ENCODE measurements at places on chromosomes 7 and 10.

DNA sequence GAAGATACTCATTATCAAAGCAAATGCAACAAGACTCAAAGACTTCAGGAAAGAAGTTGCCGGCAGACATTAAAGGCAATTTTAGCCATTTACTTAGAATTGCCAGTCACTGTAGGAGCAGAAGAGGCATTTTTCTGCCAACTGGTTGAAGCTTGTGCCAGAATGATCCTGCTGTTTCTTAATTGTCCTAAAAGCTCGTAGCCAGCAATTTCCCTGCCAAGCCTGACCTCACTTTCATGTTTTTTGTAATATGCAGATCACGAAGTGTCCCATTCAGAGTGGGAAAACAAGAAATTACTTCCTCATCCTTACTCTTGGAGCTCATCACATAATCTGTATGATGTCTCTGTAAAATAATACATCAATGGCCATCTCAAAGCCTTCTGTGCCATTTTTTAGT lies 130.9 kb upstream of the ANKRD1 start:
- DNase-seq: peak; percentile 15

- no peak for DNase-seq
Observed at GRCh38 chr10:49200854-49201253, 12.7 kb upstream of the TMEM273 start.

- no peak for DNase-seq
Observed at GRCh38 chr7:32070051-32070405, 179 bp downstream of the PDE1C start.

DNA sequence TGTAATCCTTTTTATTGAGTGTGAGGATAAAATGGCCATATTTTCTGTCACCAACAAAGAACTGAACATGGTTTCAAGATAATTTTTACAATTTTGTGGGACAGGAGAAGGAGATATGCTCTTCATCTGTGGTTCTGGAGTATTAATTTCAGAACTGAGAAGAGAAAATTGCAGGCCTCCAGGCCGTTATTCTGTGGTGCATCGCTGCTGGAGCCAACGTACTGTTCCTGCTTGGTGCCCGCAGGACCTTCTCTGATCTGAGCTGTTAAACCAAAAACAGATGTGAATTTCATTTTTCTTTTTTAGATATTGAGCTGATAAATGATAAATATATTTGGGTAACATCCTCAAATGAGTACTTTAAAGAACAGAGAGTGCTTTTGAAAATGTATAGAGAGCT lies 63.9 kb downstream of the IKZF1 start:
- DNase-seq: no peak

- DNase-seq: no peak
Observed at GRCh38 chr7:82859106-82859850, 303.4 kb downstream of the PCLO start.

- no peak for DNase-seq
Observed at GRCh38 chr7:36208997-36209813, 56.2 kb downstream of the EEPD1 start.

GRCh38 chr7:142134909-142135308 lies 23.4 kb downstream of the MGAM2 start:
- DNase-seq: no peak

GRCh38 chr7:79593866-79594301 lies 140.4 kb upstream of the MAGI2 start:
- no peak for DNase-seq

DNA sequence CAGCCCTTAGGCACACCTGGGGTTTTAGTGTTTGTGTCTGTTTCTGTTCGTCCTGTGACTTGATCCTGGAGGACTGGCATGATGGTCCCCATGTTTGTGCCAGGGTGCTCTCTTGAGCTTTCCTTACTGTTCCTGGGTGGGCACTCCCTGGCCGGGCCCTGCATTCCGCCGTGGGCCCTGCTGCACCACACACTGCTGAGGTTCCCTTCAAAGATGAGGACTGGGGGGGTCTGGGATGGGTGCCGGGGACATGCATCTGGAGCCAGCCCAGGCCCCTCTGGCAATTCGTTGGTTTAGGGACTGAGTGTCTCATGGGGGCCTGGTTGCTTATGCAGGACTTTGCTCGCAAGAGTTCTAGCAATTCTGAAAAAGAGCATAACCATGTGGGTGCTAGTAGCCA lies 4.7 kb downstream of the AGAP3 start:
- no peak for DNase-seq

GRCh38 chr10:94074462-94074861 lies 80.7 kb downstream of the PLCE1 start:
- no peak for DNase-seq

DNA sequence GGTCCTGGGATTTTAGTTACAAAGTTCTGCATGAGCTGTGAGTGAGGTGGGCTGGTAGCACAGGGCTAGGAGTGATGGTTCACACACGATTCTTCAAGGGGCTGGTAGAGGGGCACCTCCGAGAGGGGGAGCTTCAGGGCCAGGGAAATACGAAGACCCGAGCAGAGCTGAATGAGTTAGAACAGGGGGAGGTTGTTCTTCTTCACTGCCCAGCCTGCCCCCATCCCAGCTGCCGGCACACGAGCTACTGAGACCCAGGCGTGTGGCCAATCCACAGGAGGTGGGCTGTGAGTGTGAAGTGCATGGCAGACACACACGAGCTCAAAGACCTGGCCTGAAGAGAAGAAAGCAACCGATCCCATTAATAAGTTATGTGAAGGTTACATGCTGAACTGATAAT lies 256.2 kb upstream of the ZNF32 start:
- no peak for DNase-seq

GRCh38 chr7:115229401-115230105 lies 307.7 kb downstream of the MDFIC start:
- no peak for DNase-seq

DNA sequence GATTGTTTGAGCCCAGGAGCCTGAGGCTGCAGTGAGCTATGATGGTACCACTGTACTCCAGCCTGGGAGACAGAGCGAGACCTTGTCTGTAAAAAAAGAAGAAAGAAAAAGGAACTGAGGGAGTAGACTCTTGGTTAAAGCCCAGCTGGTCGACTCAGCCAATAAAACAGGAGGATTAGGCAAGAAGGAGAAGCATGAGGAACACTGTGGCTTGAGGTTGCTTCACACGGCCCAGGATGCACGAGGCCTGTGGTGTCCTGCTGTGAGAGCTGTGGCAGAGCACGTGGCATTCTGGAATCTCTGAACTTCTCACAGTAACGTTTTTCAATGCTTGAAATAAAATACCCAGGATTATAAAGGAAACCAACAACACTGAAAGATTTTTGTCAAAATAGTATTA lies 93.3 kb downstream of the CUL2 start:
- no peak for DNase-seq

DNA sequence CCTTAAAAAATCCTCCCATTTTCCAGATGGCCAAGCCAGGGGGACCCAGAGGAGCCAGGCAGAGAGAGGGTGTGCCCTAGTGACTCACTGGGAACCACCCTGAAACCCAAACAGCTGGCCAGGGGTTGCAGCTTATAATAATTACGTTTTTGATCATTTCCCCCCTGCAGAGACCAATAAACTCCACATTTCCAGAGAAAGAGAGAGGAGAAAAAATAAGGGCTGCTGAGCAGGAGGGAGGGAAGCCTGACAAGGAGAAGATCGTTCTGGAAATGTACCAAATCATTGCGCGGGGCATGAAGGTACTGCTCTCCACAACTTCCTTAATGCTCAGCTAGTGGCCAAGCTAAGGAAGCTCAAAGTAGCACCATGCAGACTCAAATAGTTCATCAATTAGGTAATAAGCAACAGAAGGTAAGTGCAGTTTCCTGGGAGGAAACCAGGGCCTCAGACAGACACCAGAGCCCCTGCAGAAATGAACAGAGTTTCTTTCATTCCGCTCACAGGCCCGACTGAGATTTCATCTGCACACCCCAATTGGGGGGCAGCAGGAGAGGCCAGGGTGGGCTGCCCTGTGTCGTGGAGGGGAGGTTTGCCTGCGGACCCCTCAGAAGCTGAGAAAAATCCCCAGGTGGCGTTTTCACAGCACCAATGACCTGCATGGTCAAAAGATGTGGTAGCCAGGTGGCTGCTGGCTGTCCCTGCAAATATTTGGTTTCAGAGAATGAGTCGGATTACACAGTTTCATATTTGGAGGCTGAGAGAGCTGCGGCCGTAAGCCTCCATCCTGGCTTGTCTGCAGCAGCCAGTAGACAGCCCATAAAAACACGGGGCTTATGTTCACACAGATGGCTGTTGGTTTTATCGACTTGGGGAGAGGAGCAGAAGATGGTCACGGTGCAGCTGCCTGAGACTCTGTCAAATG lies 153.2 kb upstream of the LYZL2 start:
- DNase-seq: no peak

- peak; percentile 25 for DNase-seq
Observed at GRCh38 chr10:101644002-101644401, 51.0 kb downstream of the FBXW4 start.

- DNase-seq: no peak
Observed at GRCh38 chr7:69696686-69697685, 98.7 kb downstream of the AUTS2 start.

DNA sequence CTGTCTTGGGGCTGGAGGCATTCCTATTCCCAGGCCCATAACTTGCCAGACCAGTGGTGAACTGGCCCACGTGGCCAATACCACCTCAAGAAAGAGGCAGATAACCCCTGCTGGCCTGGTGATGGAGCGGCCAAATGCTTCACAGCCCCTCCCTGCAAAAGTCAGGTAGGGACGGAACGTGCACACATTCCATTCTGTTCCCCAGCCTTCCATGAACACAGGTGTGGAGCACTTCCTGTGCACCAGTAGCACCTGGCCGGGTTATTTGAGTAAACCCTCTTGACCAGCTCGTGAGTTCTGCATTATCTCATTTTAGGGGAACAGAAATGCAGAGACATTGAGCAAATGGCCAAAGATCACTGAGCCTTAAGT lies 134.4 kb downstream of the SH3PXD2A start:
- DNase-seq: no peak

DNA sequence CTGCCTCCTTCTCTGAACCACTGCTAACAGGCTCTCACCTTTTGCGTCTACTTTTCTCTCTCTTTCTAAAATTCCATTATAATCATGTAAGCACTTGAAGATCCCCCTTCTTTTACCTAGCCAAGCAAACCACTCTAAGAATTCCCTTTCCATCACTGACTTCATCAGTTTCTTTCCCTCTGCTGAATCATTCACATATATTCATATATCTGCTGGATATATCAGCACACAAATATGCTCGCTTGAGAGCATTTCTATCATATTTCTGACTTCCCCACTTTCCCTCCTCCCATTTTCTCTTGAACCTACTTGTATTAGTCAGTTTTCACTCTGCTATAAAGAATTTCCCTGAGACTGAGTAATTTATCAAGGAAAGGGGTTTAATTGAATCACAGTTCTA lies 84.2 kb upstream of the LRRN3 start:
- no peak for DNase-seq

DNA sequence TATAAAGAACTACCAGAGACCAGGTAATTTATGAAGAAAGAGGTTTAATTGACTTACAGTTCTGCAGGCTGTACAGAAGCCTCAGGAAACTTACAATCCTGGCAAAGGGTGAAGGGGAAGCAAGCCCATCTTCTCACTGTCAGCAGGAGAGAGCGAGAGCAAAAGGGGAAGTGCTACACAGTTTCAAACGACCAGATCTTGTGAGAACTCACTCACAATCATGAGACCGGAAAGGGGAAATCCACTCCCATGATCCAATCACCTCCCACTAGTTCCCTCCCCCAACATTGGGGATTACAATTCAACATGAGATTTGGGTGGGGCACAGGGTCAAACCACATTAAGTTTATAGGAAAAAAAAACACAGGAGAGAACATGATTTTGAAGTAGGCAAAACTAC lies 222.1 kb upstream of the SHH start:
- DNase-seq: no peak

DNA sequence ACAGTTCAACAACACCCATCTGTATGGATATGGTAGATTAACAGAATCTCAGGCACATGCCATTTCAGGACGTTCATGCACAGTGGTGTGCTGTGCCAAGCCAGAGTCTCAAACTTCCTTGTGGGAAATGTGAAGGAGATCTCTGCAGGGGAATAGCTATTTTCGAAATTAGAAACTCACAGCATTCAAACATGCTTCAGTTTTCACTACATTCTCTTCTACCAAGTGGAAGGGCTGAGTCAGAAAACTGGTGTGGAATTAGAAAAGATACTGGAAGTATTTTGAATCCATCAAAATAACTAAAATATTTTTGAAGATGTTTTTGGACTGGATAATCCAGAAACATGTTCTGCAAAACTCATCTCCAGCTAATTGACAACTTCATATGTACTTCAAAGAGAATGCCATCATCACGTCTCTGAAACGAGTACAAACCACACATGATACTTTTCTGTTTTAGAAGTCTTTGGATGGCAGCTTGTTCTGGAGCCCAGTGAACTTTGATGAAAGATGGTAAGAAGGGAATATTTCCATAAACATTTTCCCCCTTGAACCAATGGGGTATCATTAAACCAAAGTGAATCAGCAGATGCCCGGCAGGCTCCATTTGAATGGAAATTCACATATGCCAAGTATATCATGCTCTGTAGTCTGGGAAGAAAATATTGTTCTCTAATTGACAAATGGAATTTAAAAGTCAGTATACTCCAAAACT lies 616.3 kb upstream of the IGFBP3 start:
- DNase-seq: no peak

DNA sequence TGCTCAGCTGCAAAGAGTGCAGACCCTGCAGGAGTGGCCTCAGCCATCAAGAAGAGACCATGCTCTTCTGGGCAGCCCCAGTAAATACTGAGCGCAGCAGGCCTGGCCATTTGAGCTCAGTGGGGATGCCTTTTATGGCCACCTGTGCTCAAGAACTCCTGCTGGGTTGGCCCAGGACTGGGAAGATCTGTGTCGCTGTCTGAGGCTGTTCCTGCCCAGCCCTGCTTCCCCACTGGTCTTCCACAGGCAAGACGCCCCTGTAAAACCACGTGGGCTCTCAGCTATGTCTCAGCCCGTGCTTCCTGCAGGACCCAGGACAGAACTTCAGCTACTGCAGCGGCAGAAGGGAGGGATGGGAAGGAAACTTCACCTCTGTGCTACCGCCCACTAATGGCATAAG lies 10.5 kb upstream of the PPIF start:
- no peak for DNase-seq

GRCh38 chr7:75957021-75957736 lies 37.2 kb downstream of the TMEM120A start:
- no peak for DNase-seq

GRCh38 chr7:91784469-91784868 lies 96.0 kb downstream of the MTERF1 start:
- DNase-seq: no peak

All from amygdala (tissue), 56 donors.